MV-4-11 (cell line): ENCODE measurements at places on chromosomes 3 and 15.

- DNase-seq: no peak
These were observed 1.3 kb upstream of the OXSR1 start for GRCh38 chr3:38163841-38164642.

DNA sequence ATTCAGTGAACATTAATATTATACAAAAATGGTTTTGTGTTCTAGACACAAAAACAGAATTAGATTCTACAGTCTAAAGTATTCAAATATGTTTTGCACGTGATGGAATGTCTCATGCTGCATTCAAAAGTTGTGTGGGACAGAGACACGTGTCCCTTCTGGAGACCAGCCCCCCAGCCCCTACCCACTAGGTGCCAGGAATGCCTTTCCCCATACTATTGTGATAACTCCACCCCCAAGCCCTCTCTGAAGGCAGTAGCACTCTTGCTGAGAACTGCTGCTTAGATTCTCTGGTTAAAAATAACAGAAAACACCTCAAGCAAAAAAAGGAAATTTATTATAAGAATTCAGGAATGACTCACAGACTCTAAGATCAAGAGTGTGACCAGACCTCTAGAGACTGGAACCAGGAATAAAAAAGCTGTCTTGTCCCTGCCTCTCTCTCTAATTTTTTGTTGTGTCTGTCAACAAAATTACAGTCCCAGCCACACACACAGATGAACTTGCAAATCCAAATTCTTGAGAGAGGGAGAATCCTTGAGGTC lies 57.7 kb downstream of the PXYLP1 start:
- no peak for DNase-seq

DNA sequence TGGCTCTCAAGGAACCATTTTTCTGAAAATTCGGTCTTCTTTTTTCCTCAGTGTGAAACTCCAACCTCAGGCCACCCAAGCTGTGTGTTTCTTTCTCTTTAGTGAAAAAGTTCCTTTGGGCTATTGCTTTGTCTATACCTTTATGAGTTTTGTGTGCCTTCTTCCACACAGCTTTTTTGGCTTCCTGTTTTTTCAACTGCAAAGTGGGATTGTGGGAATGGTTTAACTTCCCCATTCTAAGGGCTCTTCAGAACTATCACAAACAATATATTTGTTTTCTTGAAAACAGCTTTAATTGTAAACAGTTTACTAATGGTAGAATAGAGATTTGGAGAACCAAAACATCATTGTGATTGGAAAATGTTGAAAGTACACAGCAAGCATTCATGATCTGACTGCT lies 10.4 kb downstream of the SYN2 start:
- DNase-seq: no peak

- DNase-seq: no peak
These were observed 36.9 kb downstream of the APBA2 start for GRCh38 chr15:28922707-28923012.

DNA sequence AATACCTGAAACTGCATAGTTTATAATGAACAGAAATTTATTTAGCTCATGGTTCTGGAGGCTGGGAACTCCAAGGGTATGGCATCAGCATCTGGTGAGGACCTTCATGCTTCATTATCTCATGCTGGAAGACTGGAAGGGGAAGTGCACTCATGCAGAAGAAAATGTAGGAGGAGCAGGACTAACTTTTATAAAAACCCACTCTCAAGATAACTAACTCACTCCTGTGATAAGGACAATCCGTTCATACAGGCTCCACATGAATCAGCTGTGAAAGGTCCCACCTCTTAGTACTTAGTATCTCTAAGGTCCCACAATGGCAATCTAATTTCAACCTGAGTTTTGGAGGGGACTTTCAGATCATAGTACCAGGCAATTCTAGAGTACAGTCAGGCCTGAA lies 33.6 kb upstream of the APH1B start:
- no peak for DNase-seq

DNA sequence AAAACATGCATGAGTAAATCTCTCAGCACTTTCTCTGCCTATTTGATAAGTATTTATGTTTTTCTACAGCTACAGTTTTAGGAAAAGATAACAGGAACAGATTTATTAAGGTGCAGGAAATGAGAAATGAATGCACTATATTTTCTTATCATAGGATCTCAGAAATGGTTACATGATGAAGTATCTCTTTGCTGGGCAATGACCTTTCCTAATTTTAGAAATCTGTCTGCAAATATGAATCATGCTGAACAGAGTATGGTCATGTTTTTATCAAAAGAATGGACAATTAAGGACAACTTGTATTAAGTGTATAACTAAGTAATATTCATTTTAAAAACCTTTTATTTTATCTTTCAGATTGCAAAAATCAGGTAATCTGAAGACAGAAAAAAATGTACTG lies 53.8 kb upstream of the SPPL2A start:
- DNase-seq: no peak

DNA sequence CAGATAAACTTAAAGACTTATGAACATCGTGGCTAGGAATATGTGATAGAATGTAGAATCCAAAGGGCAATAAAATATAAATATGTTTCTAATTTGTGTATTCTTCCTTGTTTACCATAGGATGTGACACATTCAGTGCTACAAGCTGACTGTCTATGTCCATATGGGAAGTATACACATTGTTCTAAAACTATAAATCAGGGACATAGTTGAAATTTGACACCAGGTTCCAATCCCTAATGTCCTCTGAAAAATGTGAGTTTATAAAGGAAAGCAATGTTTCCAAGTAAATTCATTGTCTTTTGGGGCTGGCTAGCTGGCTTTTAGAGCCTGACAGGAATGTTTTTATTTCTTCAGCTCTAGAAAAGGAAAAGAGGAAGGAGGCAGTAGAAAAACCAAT lies 273.6 kb downstream of the CNTN4 start:
- DNase-seq: no peak

DNA sequence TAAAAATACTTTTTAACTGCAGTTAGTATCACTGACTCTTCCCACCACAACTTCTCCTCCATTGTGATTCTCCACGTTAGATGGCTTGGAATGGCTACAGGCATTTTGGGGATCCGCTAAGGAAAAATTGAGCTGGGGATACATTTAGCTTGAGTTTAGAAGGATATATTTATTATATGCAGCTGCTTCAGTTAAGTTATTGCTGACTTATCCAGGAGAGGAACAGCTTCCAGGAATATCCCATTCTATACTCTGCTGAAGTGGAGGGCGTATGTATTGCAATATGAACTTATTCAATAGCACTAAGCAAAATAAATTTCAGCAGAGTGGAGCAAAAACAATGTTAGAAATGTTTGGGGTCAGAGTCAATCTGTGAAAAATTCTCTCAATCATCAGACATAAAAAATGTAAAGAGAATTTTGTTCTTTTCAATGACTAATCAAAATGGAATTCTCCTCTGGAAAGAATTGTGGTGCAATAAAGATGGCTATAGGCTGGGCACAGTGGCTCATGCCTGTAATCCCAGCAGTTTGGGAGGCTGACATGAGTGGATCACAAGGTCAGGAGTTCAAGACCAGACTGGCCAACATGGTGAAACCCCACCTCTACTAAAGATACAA lies 84.7 kb downstream of the NCEH1 start:
- DNase-seq: no peak

DNA sequence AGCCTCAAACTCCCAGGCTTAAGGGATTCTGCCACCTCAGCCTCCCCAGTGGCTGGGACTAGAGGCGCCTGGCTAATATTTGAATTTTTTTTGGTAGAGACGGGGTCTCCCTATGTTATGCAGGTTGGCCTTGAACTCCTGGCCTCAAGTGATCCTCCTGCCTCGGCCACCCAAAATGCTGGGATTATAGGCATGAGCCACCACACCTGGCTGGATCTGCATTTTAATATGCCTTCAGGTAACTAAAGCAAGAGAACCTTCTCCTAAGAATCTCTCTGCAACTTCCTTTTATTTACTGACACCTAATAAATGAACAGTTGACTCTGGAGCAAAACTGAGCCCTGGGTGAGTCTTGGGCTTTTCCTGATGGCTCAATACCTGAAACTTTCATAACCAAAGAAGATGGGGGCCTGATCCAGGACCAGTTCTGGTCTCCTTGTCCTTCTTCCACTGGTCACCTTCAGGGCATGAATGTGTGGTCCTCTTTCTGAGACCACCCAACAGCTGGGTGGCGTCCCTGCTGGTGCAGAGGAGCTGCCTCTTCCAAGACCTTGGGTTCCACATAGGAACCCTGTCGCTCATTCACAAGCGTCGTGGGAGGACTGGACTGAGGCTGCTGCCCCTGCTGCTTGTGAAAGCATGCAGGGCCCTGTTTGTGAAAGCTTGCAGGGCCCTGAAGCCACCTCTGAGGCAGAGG lies 28.2 kb downstream of the CCR9 start:
- no peak for DNase-seq

GRCh38 chr15:90956274-90957030 lies 1.8 kb downstream of the RCCD1 start:
- DNase-seq: no peak

DNA sequence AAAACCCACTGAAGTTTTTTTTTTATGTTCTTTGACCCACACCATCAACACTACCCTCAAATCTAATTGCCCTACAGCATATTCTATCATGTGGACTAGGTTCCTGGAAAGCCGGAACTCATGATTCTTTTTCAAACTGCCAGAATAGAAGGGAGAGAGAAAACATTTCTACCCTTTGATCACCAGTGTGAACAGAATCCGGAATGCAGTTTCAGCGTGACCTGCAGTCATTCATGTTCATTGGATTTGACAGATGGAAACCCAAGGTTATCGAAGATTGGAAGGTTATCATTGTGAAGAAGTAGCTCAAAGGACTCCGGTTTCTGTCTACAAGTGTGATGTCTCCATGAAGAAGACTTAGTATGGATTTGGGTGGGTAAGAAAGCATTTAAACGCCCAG lies 39.4 kb upstream of the RASA2 start:
- DNase-seq: no peak

DNA sequence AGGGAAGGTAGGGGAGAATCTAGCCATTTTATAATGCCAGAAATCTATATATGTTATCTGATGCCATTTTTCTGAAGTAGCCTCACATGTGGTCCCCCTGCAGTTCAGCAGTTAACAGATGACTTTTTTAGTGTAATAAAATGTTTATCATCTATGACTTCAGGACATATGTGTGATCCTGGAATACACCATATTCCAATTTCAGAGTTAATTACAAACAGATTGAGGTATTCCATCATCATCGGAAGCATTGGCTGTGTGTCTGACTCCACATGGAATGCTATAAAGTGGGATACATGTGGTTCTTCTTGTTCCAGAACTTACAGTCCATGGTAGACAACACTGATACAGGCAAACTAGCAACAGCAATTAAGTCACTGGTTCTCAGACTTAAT lies 45.9 kb upstream of the LIMD1 start:
- no peak for DNase-seq

DNA sequence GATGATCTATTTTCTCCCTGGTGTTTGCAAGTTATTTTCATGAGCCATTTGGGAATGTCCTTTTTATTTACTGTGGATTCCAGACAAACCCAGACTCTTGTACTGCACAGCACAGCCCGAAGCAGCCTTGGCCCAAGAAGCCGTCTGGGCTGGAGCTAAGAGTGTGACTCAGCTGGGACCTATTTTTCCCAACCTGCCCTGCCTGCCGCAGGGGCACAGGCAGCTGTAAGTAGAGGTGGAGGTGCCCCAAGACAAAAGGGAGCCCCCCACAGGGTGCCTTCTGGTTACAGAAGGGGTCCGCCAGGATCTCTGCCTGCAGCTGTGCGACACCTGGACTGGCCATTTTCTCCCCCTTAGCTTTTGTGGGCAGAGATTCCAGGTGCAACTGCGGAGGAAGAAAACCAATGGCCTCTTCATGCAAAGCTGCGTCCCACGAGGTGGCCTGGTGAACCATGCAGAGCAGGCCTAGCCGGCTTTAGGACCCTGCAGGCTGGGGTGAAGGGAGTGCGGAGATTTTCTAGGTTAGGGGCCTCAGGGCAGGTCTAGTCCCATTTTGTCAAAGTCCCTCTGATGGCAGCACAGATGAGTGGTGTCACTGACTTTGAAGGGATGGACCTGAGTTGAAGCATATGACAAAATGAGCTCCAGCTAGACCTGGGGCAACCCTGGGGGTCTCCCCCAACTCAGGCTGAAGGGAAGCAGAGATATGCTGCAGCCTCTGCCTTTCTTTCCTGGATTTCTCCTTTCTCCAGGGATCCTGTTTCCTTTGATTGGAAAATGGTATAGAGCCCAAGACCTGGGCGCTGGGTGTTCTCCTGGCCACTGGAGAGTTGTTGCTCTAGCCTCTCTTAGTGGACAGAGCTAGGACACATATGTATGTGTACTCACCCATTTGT lies 131.2 kb downstream of the KLF13 start:
- DNase-seq: no peak

- peak; percentile 96 for DNase-seq
These were observed 16.1 kb upstream of the BLM start for GRCh38 chr15:90701048-90701447.

DNA sequence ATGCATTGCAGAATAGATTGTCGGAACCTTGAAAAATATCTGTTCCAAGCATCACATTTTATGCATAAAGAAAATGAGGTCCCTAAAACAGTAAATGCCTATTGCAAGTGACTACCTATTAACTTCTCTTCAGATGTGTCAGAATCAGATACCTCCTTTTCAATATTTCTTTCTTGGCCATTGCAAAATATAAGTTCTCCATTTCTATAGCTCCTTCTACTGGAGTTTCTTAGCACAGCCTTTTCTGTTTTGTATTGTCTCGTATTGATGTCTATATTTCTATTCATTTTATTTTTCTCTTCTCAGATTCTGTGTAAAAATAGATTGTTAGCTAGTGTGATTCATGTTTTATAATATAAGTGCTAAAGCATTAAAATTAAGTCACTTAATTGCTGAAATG lies 63.4 kb downstream of the PPARG start:
- DNase-seq: peak; percentile 25

- DNase-seq: peak; percentile 93
These were observed 219.4 kb upstream of the BHLHE40 start for GRCh38 chr3:4759689-4760312.

DNA sequence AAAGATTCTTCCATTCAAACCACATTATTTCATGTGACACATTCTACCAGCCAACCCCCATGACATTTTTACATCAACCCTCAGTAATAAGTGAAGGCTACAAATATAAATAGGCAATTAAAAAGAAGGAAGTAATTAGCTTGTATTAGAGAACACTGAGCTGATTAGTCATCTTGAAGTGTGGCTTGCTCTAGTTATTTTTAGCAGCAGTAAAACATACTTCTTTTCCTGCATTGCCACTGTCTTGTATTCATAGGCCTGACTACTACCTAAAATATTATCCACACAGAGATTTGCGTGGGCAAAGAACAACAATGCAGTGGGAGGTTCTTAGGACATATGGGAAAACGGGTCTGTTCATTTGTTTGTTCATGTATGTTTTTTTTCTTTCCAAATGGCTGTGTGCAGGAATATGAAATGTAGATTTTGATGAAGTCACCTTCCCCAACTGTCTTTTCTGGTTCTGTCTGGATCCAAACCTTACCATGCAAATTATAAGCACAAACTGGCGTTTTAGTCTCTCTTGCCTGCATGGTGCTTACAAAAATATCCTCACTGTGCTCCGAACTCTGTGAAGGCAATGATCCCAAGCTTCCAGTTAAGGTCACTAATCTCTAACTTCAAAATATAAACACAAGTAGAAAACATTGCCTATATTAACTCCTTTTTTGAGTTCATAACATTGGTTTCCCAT lies 31.5 kb upstream of the TM4SF4 start:
- peak; percentile 64 for DNase-seq
